Glutamatergic neuron (in vitro differentiated cells): ENCODE measurements at places on chromosomes 12 and 14.

DNA sequence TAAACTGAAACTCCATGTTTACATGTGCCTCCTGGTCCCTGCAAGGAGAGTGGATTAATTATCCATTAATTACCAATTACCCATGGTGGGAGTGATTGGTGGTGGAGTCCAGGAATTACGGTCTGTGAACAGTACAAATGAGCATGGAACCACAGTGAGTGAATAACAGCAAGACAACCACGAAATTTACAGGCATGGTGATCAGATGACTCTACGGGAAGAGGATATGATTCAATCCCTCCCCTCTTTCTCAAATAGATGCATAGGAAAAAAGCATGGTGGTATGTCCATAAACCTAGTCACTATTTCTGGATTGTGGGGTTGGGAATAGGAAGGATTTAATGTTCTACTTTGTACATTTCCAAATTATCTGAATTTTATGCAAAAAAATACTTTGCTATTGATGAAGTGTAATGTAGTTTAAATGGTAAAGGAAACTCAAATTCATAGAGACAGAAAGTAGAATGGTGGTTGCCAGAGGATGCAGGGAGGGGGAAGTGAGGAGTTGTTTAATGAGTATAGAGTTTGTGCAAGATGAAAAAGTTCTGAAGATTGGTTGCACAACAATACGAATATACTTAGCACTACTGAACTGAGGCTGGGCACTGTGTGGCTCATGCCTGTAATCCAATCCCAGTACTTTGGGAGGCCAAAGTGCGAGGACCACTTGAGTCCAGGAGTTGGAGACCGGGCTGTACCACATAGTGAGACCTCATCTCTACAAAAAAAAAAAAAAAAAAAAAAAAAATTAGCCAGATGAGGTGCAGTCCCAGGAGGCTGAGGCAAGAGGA is 41.2 kb upstream of the C12orf75 start:
- no peak for DNase-seq

DNA sequence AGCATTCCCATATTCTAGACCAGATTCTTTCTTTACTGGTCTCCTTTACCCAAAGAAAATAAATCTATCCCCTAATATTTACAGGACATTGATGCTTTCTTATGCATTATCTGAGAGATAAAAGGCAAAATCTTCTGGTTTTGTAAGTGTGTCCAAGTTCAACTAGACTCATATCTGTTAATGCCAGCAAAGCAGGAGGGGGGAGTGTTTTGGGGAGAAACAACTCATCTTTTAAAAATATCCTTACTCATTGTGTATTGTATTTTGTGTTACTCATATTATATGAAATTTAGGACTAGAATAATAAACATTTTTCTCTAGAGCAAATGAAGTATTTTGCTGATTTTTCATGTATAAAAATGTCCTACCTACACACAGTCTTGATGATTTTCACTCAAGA is 54.8 kb downstream of the SAMD4A start:
- DNase-seq: no peak

DNA sequence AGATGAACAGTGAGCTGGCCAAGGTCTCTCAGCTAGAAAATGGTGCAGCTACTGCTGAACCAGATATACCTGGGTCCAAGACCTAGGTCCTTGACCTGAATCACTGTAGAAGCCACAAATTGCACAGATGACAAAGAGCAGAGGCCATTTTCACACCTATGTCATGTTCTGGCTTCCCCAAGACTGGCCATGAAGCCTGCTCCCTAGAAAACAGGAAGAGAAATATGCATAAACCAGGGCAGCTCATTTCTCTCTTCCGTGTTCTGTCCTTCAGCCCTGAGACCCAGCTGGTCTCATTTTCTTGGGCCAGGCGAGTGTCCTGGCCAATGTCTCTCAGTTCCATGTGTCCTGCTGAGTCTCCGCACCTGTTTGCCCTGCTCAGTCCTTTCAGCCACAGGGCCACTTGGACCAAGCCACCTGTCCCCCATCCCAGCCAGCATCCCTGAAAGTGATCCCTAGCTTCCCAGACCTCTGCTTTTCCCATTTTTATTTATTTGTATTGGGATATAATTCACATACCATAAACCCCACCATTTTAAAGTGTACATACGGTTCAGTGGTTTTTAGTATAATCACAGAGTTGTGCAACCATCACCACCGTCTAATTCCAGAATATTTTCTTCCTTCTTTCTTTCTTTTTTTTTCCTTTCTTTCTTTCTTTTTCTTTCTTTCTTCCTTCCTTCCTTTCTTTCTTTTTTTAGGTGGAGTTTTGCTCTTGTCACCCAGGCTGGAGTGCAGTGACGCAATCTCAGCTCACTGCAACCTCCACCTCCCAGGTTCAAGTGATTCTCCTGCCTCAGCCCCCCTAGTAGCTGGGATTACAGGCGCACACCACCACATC is 27.0 kb downstream of the P2RX7 start:
- no peak for DNase-seq

DNA sequence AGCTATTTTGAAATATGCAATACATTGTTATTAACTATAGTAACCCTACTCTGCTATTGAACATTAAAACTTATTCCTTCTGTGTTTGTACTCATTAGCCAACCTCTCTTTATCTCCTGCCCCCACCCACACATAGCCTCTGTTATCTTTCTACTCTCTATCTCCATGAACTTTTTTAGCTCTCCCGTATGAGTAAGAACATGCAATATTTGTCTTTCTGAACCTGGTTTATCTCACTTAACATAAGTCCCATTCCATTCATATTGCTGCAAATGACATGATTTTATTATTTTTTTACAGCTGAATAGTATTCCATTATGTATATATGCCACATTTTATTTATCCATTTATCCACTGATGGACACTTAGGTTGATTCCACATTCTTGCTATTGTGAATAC is 79.0 kb upstream of the AMIGO2 start:
- DNase-seq: no peak

DNA sequence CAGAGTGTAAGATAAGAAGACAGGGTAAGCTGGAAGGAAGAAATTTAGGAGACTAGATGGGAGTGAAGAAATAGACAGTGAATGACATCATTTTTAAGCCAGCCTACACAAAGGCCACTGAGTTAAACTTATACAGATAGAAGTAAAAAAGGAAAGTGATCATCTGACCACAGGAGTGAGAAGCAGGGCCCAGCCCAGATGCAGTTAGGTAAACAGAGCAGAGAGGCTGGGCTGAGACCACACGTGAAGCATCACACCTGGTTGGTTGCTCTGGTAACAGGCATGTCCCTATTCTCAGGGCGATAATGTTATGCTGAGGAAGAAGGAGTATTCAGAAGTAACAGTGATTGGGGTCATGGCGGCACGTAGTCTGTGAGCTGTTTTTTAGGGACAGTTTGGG is 1079.4 kb downstream of the AACS start:
- DNase-seq: no peak

- DNase-seq: peak; percentile 90
These were observed 804 bp downstream of the GAPDH start for GRCh38 chr12:6534945-6535696.

DNA sequence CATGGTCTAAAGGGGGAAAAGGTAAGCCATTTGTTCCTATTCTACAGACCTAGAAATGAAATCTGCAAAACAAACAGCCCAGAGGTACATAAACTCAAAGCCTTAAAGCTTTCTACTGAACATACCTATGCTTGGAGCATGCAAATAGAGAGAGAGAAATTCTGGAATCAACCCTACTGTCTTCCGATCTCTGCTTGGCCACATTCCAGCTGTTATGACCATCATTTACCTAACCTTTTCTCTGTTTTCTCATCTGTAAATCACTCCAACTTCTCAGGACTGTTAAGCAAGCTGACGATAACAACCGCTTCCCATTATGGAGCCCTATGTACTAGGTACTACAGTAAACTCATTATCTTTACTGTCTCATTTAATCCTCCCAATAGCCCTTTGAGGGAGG is 126.3 kb downstream of the CCDC60 start:
- DNase-seq: no peak
